ENCODE measurements at places on chromosomes 2 and 18.

DNA sequence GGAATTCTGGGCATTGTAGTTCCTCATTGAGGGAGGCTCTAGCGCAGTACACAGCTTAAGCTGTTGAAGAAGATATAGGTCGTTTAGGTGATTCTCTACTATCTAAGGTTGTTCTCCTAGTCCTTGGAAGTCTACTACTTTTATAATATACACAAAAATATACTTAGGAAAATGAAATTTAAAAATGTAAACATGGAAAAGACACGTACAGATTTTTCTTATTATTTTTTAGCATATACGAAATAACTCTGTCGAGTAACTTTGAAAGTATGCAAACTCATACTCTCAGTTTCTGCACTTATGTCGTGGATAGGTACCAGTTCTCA, 272 bp upstream of the FASTKD1 start:
- no peak for DNase-seq

- no peak for DNase-seq
Measured at GRCh38 chr2:232345251-232345650, 33.3 kb upstream of the ALPP start.

GRCh38 chr2:202818321-202818720, 53.2 kb downstream of the ICA1L start:
- no peak for DNase-seq

- DNase-seq: no peak
Measured at GRCh38 chr2:200174433-200175216, 131.9 kb upstream of the SPATS2L start.
